CD8-positive, alpha-beta memory T cell (primary cell): ENCODE measurements at places on chromosomes 7 and 10.

GRCh38 chr10:88428442-88428841 lies 154.7 kb downstream of the RNLS start:
- DNase-seq: no peak

- DNase-seq: no peak
Observed at GRCh38 chr10:59362144-59362958, at the start of gene FAM13C. Gene FAM13C (minus strand): TSS chr10:59362549. CDS start chr10:59362460, 89 bp downstream.

DNA sequence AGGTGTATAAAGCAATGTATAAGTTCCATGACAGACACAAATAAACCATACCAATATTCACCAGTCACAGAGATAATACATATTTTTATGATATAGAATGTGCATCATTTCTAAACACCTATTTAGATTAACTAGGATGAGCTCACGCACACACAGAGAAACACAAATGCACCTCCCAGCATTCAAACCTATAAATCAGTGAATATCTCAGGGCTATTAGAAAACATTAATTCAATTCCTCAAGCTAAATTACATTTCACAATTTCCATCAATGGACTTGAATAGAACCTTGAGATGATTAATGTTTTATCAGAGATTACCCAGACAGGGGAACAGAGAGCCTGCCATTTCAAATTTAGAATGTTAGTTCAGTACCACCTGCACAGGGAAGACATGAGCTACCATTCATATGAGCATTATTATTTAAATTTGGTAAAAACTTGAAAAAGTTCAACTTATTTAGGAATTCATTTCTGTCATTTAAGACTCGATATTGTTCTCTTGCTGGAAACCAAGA lies 221.7 kb downstream of the PARD3 start:
- no peak for DNase-seq

DNA sequence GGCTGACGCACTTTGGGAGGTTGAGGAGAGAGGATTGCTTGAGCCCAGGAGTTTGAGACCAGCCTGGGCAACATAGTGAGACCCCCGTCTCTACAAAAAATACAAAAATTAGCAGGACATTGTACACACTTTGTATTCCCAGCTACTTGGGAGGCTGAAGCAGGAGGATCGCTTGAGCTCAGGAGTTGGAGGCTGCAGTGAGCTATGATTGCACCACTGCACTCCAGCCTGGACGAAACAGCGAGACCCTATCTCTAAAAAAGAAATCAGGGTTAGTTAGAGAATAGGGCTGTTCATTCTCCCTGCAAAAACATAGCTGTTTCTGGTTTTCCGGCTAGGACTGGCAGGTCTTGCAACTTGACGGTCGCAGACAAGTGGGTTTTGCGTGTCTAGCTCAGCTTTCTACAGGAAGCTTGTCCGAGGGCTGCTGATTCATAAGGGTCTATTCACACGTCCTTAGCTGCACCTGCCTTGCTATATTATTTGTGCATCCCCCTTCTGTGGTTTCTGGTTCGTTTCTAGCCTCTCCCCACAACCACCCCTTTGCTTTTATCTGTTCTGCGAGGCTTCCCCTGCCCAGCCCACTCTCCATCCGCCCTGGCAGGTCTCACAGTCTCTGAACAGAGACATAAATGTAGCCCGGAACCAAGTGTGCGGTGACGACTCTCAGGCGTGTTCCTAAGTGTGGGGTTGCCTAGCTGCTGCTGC lies 10.7 kb downstream of the AMZ1 start:
- peak; percentile 83 for DNase-seq

GRCh38 chr7:44961844-44962482 lies 16.9 kb downstream of the MYO1G start:
- DNase-seq: no peak

DNA sequence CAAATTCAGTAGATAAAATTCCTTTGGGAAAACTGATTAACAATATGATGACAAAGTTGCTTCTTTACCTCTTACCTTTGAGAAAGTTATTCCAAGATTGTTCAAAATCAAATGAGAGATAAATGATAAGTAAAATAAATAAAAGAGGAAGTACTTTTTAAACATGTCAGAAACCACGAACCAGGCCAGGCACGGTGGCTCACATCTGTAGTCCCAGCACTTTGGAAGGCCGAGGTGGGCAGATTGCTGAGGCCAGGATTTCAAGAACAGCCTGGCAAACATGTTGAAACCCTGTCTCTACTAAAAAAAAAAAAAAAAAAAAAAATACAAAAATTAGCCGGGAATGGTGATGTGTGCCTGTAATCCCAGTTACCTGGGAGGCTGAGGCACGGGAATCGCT lies 296.6 kb downstream of the HGF start:
- DNase-seq: no peak

GRCh38 chr10:128481152-128481840 lies 355.1 kb upstream of the MKI67 start:
- DNase-seq: no peak

GRCh38 chr10:47425813-47426419 lies 41.8 kb upstream of the ZNF488 start:
- DNase-seq: no peak

GRCh38 chr10:1316809-1317143 lies 260.6 kb downstream of the WDR37 start:
- DNase-seq: no peak

- no peak for DNase-seq
Observed at GRCh38 chr7:28729281-28729680, 228.8 kb downstream of the TRIL start.

GRCh38 chr10:84987039-84987438 lies 658.6 kb downstream of the CCSER2 start:
- no peak for DNase-seq

DNA sequence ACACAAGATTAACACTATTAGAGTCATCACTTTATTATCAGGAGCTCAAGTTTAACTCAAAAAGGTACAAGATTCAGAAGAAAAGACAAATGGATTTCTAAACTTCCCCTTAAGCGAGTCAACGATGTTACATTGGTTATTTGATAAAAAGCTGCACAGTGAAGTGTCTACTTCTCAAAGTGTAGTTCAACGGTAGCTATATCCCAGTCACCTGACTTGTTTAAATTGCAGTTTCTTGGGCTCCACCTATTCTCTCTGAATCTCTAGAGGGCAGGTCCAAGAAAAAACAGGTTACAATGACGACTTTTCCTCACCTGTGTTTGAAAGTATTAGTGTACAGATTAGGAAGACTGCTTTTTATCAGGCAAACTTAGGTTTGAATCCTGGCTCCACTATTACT lies 16.6 kb downstream of the MINDY3 start:
- DNase-seq: no peak

DNA sequence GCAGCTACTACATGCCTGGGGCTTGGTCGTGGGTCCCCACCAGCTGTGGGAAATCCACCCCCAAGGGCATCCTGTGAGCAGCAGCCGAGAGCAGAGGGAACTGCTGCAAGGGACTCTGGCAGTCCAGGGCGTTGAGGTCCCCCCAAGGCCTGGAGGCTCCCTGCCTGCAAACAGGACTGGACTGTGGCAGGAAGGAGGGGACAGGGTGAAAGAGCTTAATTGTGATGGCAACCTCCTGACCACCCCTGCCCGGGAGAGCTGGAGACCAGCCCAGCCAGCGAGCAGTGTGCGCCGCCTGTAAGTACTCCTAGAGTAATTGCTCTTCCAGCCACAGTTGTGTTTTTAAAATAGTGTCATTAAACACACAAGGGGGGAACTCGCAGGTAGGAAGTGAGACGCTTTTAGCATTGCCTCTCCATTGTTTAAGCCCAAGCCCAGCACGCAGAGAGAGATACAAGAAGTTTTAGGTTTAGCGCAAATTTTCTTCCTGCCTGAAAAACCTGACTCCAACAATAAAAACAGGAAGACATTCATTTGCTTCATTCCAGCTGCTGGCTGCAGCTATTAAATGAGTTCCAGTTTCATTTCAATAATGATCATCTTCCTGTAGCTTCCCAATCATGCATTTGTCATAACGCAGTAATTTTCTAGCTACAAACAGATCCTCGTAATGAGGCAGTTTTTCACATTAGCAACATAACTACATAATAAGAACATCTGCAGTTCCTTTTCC lies 111.1 kb downstream of the EBF3 start:
- no peak for DNase-seq

- DNase-seq: no peak
Observed at GRCh38 chr7:130721486-130722277, 12.3 kb downstream of the KLF14 start.

DNA sequence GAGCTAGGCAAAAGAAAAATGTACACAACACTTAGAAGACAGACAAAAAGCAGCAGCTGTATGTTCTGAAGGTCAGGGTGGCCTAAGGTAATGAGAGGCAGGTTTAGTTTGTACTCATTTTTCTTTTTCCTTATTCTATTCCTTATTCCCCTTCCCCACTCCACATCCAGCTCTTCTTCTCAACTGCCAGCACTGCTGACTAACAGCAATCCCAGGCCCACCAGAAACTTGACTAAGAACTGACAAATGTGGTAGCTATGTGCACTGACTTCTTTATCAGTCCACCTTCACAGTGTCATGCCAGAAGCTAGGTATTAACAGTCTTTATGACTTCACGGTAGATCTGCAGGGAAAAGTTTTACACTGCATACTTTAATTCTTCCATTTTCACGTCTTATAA lies 6.1 kb downstream of the COPG2 start:
- no peak for DNase-seq

- no peak for DNase-seq
Observed at GRCh38 chr7:121797657-121798452, 75.1 kb upstream of the PTPRZ1 start.

DNA sequence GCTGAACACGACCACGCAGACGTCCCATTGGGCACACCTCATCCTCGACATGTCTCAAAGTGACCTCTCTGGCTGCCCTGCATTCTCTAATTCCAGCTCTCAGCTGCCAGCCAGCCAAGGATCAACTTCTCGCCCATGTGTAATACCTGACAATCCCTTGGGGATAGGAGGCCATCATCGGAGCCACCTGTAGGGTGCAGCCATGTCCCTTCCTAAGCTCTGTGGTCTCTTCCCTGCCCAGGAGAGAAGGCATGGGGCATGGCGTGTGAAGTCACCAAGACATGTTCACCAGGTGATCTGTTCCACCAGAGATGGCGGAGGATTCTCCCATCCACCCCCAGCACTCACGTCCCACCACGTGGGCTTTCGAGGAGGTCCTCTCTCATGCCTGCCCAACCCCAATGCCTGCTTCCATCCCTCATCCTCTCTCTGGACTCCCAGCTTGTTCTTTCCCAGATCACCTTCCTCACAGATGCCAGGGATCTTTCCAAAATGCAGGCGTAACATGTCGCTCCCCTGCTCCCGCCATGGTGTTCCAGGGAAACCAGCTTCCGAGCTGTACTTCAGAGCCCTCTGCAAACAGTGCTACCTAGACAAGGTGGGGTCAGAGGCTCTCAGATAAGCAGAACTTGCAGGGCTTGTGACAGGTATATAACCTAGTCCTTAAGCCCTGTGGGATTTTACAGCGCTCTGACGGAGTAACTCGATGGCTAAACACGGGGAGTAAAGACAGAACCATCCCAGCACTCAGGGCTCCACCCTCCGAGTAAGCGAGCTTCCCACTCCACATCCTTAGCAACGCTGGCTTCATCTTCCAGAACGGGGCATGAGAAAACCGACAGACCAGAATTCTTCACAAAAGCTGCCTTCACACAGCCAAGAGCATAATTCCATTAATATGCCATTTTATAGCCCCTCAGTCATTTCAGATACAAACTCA lies 41.1 kb downstream of the BRI3 start:
- no peak for DNase-seq

DNA sequence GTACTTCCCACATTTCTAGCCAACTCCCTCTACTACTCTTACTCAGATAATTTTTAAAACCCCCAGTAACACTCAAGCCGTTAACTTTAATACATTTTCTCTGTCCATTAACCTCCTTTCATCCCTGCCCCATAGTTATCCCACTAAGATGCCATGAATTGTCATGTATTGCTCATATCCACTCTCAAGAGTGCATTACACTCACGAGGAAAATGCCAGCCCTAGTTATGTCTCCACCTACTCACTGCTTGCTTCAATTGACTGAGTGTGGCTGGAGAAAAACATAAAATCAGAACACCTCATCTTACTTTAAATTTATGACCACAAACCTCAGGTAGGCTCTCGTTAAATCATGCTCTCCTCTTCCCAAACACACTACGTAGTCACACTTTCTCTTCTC lies 324.1 kb upstream of the NPSR1 start:
- DNase-seq: no peak

DNA sequence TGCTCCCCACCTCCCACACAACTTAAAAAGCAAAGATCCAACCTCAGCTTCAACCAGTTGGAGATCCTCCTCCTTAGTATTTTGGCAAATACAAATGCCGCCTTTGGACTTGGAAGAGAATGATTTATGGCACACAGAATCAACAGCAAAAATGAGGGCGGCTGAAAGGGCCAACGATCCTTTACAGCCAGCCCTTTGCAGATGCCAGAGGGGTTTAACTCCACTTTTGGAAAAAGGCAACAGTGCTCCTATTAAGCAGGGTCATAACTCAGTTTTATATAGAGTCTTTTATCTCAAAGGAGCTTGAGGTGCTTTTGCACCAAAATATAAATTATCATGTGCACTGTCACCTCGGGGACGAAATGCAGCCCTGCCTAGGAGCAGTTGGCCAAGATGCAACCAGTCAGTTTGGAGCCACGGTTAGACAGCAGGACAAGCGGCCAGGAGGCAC lies 56.7 kb upstream of the JCAD start:
- DNase-seq: no peak

DNA sequence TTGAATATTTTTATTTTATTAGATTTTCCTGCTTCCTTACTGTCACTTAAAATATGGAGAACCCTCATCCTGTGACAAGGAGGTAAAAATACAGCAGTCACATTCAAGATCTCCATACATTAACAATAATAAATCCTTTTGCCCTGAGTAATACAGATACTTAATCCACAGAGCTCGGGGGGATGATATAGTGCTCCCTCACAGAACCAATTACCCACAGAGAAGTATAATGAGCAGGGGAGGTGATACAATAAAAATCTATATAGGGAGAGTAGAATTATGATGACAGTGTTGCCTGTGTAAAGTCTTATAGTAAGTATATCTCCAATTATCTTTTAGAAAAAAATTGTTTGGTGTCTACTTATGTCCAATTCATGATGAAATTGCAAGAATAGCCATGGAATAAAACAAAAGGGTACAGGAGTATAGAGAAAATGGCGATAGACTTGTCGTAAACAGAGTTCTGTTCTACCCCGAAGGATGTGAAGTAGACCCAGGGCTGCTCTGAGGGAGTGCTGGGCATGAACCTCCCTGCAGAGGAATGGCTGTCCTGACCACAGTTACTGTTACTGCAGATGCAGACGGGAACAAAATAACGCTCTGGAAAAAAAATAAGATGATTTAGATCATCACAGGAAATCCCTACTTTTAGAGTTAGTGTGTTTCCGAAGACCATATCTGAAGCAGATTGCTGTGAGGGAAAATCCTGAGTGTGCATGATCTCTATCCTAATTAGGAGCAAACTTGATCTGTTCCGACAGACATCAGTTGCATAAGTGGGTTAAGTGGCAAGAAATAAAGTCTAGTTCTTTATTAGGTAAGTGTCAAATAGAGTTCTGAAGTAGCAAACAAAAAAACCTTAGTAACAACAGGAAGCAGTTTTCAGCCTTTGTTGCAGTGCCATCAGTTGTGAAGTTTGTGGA lies 123.7 kb downstream of the KAT6B start:
- no peak for DNase-seq

DNA sequence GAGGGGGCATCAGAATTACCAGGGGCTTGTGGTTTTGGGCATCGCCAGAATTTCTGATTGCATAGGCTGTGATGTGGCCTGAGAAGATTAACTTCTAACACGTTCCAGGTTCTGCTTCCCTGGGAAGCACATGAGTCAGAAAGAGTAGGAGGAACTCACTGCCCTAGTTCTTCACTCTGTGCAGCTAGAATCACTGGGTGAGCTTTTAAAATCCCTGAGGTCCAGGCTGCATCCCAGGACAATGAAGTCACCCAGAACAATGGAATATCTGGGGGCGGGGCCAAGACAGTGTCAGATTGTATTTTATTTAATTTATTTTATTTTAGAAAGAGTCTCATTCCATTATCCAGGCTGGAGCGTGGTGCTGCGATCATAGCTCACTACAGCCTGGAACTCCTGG lies 636.5 kb downstream of the CALN1 start:
- DNase-seq: no peak
